GM04504 (cell line): ENCODE measurements at places on chromosomes 11 and 22.

GRCh38 chr11:22049276-22049675, 143.6 kb upstream of the ANO5 start:
- no peak for DNase-seq

DNA sequence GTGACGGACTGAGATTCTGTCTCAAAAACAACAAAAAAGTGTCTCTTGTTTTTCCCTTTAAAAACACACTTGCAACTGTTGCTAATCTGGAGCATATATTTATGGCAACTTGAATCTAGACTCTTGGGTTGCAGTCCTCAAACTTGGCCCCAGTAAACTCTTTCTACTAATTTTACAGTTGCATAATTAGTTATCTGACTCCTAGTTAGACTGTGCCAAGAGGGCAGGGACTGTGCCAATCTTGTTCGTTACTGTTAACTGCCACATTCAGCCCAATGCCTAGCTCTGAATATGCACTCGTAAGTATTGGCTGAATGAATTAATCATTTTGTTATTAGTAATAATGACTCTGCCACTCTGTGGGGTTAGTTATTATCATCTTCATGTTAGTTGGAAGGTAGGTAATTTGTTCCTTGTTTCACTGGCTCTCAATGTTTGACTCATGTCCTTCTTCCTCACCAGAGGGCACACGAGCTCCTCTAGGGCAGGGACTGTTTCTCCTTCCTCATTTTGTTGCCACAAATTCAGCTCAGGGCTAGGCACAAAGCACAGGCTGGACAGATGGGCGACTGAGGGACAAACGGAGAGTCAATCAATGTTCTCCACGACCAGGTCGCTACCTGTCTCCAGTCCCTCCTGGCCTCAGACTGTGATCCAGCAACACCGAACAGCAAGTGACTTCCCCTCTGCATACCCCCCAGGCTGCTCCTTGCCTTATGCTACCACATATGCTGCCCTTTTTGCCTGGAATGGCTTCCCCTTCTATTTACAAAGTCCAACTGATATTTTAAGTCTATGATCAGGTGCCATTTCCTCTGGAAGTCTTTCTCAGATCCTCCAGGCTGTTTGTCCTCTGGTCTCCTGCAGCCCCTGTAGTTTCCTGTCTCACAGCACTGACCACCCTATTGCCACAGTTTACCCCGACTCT, 9.0 kb downstream of the CLPB start:
- DNase-seq, result no peak

GRCh38 chr11:58395581-58395980, 11.1 kb downstream of the OR5B3 start:
- no peak for DNase-seq

GRCh38 chr11:83056204-83056603, 15.5 kb downstream of the RAB30 start:
- DNase-seq, result no peak

DNA sequence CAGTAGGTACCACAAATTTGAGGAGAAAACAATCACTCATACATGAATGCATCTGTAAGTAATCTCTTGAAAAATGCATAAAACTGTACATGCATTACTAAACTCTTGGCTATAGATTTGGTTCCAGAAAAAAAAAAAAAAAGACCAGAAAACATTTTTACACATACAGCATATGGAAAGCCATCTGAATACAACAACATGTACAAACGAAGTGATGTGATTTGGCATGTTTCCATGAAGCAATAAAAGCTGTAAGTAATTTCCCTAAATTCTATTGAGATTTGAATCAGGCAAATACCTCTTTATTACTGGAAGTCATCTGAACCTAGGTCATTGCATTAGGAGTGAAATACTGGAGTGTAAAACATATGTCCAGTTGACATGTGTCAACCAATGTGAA, 31.9 kb upstream of the ZC3H12C start:
- no peak for DNase-seq

DNA sequence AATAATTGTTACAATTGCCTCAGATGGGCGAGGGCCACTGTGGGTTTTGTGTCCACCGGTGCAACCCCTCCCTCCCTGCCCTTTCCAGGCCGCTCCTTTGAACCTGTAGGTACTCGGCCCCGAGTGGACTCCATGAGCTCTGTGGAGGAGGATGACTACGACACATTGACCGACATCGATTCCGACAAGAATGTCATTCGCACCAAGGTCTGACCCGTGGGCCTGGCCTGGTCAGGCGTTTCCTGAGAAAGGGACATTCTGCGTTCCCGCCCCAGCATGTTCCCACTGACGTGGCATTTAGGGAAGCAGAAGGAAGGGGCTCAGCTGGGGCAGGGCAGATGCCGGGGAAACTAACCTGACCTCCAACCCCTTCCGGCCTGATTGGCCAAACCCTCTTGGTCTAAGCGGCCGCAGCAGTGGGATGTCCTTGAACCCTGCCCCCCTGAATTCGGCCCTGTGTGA, 10.1 kb downstream of the SIDT2 start:
- DNase-seq, result no peak

- peak; percentile 94 for DNase-seq
Measured at GRCh38 chr11:113553235-113553634, 78.0 kb upstream of the DRD2 start.

- no peak for DNase-seq
Measured at GRCh38 chr11:73019996-73020395, 122.1 kb downstream of the FCHSD2 start.

- peak; percentile 76 for DNase-seq
Measured at GRCh38 chr11:14373941-14374646, 15.1 kb upstream of the RRAS2 start.

DNA sequence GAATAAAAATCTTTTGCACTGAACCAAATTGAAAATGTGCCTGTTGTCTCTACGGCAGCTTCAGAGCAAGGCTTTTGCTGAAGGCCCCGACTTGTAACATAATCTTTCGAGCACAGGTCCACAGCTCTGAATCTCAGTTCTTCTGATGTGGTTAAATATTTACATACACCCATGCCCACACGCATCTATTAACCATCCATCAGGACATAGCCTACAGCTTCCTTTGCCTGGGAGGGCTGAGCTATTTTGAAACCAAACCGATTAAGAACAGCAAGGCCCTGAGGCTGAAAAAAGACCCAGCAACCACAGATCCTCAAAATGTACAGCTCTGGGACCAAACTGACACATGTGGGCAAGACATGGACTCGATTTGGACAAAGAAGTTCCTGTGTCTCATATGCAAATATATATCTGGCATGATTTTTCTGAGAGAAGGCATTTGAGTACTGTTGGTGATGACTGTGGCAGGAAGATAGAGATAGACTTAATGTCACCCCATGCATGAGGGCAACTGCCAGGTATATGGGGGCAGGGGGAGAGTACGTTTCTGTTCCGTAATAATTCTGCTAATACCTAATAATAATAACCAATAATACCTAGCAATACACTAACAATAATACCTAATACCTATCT, 322.7 kb upstream of the PLET1 start:
- no peak for DNase-seq

GRCh38 chr22:19663286-19663815, 51.0 kb upstream of the SEPTIN5 start:
- DNase-seq, result peak; percentile 44

GRCh38 chr11:75780888-75781287, 12.3 kb downstream of the DGAT2 start:
- DNase-seq, result no peak

DNA sequence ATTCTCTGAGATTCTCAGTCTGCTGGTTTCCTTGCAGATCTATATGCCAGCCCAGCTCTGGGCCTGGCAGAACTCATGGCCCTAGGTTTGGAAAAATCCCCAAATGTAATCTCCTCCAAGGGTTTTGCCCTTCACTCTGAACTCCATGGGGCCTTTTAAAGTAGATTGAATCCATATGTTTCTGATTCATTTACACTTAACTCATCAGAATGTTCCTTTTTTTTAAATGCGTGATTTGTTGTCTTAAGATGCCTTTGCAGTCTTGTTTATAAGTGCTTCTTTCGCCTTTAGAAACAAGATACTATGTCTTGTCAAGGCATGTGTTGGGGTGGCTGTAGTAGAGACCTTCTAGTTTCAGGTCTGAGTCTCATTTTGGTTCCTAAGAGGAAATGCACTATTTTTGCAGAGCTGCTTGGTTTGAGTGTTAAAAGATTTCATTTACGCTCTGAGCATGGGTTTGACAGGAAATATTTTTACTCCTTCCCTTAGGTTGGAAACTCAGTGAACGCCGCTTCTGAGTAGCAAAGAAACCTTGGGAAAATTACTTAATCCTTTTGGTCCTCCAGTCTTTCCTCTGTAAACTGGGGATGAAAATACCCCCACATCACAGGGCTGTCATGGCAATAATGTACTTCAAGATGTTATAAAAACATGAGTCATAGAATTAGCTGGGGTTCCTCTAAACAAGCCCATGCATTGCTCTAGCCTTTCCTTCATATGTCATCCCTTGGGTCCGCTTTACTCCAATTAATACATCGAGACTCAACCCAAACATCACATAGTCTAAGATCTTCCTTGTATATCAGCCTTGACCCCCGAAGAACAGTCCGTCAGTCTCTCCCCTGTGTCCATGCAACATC, 83.5 kb downstream of the SNX19 start:
- DNase-seq, result no peak

GRCh38 chr11:64836448-64837072, 7.9 kb downstream of the CDC42BPG start:
- no peak for DNase-seq

DNA sequence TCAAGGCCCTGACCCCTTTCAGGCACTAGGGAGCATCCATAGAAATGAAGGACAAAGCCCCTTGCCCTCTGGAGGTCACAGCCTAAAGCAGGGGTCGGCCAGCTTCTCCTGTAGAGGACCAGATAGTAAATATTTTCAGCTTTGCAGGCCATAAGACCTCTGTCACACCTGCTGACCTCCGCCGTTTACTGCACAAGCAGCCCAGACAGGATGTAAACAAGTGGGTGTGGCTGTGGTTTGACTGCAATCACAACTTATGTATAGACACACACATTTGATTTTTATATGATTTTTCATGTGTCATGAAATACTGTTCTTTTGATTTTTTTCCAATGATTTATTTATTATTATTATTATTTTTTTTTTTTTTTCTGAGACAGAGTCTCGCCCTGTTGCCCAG, 34.3 kb downstream of the KIAA1671 start:
- DNase-seq, result no peak

DNA sequence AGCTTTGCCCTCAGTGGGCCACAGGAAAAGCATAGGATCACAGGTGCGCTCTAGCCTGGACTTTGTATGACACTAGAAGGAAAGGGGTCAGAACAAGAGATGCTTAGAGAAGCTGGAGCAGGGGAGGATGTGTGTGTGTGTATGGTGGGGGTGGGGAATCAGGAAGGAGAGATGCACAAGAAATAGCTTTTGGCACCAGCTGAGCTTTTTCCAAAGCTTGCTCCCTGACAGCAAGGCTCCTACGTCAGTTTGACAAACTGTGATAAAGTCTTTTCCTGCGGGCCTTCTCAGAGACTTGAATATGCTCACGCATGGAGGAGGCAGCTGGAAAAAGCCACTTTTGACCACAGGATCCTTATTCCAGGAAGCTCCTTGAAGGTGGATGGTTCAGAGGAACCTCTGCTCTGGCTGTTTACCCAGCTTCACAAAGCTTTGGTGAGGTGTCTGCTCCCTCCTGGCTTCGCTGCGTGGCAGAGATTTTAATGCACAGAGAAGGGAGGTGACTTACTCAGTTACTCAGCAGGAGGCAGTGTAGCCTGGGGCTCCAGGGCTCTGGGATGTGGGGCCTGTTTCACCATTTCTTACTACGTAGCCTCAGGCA, 3.9 kb downstream of the CDC42EP1 start:
- DNase-seq, result no peak

DNA sequence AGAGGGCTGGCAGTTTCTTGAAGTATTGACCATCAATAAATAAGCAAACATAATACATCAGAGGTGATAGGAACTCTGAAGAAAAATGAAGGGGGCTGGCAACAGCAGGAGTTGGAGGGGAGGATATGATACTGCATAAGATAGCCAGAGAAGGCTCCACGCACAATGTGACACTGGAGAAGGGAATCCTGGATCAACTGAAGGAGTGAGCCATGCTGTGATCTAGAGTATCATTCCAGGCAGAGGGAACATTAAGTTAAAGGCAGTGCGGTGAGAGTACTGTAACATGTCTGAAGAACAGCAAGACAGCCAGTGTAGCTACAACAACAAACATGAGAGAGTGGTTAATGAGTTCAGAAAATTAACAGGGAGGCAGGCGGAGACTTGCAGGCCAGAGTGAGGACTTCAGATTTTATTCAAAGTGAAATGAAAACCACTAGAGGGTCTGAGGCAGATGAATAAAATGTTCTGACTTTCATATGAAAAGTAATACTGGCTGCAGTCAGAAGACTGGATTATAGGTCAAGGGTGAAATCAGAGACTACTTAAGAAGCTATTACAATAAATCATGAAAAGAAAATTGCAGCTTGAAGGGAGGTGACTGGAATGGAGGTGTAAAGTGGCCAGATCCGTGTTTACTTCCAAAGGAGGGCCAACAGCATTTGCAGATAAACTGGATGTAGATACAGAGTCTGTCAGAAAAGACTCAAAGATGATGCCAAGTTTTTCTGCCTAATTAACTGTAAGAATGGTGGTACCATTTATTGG, 49.4 kb downstream of the RRAS2 start:
- no peak for DNase-seq

GRCh38 chr22:28442711-28443525, 236.7 kb downstream of the TTC28 start:
- DNase-seq, result peak; percentile 39
